ENCODE measurements at places on chromosomes 7 and 10.

GRCh38 chr10:79139124-79139835, 70.5 kb downstream of the ZMIZ1 start:
- peak; percentile 86 for DNase-seq

DNA sequence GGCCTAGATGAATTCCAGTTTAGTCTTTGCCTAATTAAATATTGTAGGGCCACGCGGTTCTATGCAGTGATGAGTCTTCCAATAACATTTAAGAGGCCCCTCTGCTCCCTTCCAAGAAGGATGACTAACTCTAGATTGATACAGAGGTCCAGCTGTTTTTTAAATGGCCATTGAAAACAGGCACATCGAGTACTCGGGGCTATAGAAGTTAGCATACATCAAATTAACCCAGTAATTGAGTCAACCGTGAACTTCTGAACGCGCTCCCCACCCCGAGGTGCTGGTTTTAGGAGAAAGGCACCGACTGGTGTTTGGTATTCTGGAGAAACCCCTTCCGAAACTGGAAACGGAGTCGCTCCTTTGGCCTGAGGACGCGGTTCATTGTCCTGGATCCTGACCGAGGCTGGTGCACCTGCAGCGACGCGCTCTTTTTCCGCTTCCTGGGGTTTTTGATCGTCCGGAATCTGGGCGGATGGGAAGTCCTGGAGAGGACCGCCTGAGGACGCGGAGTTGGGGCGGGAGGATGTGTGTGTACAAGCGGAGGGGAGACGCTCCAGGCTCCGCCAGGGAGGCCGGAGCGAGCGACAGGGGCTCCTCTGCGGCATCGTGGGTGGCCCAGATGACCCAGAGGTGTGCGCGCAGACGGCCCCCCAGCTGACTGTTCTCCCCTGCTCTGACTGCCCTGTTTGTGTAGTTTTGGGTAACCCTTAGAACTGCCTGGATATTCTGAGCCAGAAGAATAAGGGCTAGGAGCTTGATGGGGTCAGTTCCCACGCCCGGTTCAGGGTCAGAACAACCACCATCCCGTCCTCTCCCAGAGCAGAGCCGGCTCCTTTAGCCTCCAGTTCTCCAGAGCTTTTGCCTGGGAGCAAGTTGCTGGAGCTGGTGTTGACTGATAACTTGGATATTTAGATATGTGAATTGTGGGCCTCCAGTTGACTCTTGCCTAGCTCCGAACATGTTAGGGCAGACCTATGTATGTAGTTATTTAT, 711 bp downstream of the FAM221A start:
- DNase-seq, result peak; percentile 73

GRCh38 chr10:88870089-88870488, 10.0 kb upstream of the STAMBPL1 start:
- DNase-seq, result no peak

DNA sequence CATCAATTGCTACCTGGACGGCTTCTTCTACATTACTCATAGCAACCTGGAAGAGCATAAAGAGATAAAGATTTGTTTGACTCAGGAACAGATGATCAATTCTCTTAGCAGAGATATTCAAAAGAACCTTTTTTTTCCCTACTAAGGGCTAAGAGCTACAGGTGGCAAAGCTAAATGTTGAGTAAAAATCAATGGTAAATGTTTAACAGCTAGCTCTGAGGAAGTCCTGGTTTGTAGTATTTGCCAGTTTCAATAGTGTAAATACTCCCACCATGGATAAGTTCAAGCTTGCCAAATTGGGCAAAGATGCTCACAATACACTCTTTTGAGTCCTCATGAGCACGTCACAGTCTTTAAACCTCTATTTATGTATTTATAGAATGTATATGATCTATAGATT, 64.0 kb downstream of the AKR1E2 start:
- no peak for DNase-seq

GRCh38 chr10:4767033-4767814, 58.8 kb upstream of the AKR1E2 start:
- DNase-seq, result peak; percentile 75

DNA sequence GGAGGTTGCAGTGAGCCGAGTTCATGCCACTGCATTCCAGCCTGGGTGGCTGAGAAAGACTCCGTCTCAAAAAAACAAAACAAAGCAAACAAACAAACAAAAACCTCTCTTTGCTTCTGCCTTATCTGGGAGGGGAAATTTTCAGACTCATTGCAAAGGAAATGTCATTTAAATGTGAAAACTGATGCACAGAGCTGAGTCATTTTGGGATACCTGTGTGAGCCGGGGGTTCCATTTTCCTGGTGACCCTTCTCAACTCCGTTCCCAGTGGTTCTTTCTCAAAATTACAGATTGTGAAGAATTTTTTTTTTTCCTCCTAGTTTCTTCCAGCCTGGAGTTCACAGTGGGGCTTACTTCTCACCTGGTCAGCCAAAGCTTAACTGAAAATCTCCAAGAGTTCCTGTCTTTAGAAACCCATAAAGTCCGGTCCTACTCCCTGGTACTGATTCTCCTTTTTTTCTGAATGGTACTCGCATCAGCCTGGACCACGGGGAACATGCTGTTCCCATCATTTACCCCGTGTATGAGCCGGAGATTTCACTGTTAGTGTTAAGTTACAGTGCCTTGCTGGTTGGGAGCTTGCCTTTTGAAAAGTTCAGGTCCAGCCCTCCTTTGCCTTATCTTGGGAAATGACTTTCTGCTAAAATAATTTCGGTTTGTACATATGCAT, 56.9 kb downstream of the RBM20 start:
- peak; percentile 39 for DNase-seq

- DNase-seq, result no peak
Observed at GRCh38 chr7:139360948-139361307, 1.2 kb downstream of the LUC7L2 start.

DNA sequence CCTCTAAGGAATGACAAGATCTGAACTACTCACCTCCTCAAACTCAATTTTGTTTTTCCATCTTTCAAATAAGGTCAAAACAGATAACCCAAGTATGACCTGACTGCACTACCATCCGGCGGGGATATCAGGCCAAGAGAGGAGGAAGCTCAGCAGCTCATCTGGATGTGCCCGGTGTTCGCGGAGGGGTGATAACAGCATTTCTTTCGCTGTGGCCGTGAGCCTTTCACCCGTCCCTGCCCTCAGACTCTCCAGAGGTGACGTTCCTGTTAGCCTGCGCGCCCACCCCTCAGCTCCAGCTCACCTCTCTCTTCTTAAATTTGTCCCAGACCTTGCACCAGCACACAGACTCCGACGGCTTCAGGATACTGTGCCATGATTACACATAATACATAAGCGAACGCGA, 526 bp downstream of the ZNF248 start:
- no peak for DNase-seq

DNA sequence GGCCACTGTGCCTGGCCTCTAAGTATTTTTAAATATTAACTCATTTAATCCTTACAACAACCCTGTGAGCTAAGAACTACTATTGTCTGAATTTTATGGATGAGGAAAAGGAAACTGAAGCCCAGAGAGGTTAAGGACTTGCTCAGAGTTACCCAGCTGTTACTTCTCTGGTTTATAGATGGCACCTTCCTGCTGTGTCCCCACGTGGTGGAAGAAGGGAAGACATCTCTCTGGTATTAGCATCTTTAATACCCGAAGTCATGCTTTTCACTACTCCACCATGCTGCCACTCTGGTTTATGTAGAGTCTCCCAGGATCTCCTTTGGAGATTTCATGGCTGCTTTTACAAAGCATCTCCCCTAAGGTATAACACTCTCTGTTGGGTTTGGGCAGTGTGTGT, 105.5 kb upstream of the MKLN1 start:
- no peak for DNase-seq

GRCh38 chr10:30897048-30897447, 134.6 kb downstream of the ZNF438 start:
- no peak for DNase-seq

GRCh38 chr10:12279281-12279680, 70.1 kb upstream of the CAMK1D start:
- no peak for DNase-seq

DNA sequence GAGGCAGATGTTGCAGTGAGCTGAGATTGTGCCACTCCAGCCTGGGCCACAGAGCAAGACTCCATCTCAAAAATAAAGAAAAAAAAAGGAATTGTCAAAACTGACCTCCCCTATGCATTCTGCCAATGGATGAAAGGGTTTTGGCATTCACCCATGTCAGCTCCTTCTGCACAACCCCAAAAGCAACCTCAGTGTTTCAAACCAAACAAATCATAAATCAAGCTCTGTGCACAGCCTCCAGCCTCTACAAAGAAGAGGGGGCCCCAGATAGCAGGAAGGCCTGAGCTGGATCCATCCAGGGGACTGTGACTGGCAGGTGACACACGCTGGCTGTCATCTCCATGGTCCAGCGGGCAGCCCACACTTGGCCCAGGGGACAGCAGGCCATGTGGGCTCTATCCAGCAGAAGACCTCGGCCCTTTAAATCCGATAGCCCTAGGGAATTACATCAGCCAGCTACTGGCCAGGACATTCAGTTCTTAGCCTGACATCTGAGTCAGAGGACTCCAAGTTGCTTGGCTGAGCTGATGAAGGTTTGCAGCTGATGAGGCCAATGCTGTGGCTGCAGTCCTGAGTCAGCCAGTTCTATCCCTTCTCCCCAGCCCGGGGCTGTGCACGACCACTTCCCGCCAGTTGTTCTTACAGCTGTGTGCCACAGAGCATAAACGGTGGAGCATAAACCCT, 52.0 kb upstream of the FIGNL1 start:
- DNase-seq, result peak; percentile 87

GRCh38 chr7:20146451-20146850, 70.7 kb downstream of the MACC1 start:
- no peak for DNase-seq

- peak; percentile 76 for DNase-seq
Observed at GRCh38 chr10:132387764-132388210, 9.2 kb upstream of the PWWP2B start.

- peak; percentile 14 for DNase-seq
Observed at GRCh38 chr10:19468413-19468812, 347.8 kb upstream of the PLXDC2 start.

GRCh38 chr7:110645616-110646015, 445.3 kb upstream of the LRRN3 start:
- DNase-seq, result no peak

DNA sequence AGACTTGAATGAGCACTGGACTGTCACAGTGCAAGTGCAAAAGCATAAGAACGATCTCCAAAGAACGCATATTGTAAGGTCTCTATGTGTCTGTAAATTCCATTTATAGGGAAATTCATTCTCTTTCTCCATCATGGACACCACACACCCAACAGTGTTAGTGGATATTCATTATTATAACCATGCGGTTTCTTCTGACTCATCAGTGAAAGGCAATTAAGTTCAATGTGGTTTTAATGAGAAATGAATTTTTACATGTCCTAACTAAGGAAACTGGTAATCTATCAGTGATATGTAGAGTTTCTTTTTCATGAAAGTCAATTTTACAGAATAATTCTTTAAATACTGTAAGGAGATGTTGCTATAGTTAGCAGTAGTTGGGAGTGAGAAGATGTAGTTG, 25.9 kb downstream of the GIMAP8 start:
- no peak for DNase-seq

- no peak for DNase-seq
Observed at GRCh38 chr7:151351027-151351426, 9.4 kb downstream of the NUB1 start.

- no peak for DNase-seq
Observed at GRCh38 chr10:93456480-93456879, 25.7 kb downstream of the MYOF start.

- DNase-seq, result no peak
Observed at GRCh38 chr10:11048707-11049278, 31.1 kb downstream of the CELF2 start.

DNA sequence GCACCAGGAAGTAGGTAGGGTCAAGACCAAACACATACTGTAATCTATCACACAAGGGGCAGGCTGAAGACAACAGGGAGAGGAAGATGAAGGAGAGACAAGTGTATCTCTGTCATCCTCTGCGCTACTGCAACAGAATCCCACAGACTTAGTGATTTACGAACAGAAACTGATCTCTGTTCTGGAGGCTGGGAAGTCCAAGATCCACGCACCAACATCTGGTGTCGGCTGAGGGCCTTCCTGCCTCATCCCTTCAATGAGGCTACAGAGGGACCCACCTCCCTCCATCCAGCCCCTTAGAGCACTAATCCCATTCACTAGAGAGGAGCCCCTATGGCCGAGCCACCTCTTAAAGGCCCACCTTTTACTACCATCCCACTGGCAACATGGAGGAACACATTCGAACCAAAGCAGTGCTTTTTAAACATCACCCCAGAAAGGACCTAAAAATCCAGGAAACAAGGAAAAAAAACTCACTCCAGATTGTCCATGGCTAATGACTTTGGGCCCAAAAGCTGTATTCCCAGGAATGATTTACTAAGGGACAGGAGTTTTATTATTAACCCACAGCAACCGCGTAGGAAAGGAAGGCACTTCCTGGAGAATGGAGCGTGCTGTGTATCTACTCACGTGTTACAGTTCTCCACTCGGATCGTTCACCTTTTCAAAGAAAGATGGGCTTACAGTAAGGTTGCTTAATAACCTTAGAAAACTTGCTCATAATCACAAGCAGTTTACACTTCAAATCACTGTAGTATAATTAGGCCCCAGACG, 4.2 kb downstream of the BNIP3 start:
- no peak for DNase-seq

DNA sequence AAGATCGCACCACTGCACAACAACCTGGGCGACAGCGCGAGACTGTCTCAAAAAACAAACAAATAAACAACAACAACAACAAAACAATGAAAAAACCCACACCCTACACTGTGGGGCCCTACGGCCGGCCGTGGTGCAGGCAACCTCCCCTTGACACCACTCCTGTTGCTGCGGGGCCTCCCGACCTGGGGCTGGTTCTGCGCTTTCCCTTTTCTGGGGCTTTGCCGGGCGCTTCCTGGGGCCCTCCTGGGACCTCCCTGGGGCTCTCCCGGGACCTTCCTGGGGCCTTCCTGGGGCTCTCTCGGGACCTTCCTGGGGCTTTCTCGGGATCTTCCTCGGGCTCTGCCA, 46.6 kb downstream of the INSIG1 start:
- DNase-seq, result no peak

- peak; percentile 56 for DNase-seq
Observed at GRCh38 chr10:60203993-60204618, 185.6 kb downstream of the ANK3 start.

- DNase-seq, result no peak
Observed at GRCh38 chr10:115628616-115629015, 535.5 kb downstream of the ATRNL1 start.

DNA sequence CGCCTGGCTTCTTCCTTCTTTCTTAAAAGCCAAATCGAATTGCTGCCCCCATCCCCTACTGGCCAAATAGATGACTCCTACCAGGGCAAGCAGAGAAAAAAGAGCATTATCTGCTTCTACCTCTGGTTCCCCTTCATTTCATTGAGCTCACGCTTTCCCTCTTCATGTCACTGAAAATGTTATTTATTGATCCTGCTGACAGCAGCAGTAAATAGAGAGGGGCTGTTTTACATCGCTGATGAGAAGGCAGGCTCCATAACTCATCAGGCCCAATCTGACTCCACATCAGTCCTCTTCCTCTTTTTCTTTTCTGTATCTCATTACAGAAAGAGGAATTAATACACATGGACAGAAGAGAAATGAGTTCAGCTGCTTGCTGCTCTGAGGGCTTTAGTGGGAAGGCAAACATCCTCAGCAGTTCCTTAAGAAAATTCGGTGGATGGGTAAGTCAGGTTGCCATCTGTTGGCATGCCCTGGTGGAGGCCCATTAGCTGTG, 904.1 kb downstream of the KCNMA1 start:
- DNase-seq, result no peak

- no peak for DNase-seq
Observed at GRCh38 chr10:2670864-2671263, 396.5 kb upstream of the PFKP start.

GRCh38 chr7:537911-538634, 18.4 kb upstream of the PDGFA start:
- peak; percentile 80 for DNase-seq
